DMS153 (cell line): ENCODE measurements at places on chromosomes 1 and 21.
A peak's percentile ranks its signal among the peaks of the same experiment; 100 is the strongest.

DNA sequence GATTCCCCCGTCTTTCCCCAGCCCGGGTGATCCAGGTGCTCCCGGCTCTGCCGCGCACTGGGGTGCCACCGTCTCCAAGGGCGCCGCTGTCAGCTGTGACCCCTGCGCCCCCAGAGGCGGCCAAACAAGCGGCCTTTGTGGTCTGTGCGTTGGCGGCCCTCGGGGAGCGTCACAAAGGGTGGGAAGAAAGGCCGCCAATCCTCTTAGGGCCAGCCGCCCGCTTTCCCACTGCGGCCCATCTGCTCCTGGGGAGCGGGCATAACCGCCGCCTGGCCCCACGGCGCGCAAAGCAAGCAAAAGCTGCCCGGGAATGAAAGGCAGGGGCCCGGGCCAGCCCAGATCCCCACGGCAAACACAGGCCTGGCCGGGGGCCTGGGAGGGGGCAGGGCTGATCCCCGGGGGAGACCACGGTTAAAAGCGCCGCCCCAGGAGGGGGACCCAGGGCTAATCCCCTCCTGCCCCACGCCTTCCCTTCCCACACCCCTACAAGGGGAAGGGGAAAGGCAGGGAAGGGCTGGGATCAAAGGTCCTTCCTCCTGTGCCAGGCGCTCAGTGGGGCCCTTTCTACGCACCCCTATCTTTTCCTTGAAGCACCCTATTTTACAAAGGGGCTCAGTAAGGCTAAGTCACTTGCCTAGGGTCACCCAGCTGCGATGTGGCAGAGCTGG is 24.0 kb downstream of the C1QB start:
- no peak for DNase-seq

DNA sequence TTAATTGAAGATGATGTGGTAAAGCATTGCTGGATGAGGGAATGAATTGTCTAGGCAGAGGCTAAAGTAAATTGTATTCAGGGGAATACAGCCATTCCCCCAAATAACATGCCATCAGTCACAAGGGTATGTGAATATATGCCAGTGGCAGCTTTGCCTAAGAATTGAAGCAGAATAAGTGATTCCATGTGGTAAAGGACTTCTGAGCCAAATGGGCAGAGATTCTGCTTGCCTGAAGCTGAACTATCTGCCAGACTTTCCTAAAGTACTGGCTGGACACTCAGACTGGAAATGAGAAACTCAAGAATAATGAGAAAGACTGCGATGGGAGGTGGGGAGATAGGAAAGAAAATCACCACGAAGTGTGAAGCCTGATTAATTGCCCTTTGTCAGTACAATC is 2.4 kb downstream of the LIX1L start:
- no peak for DNase-seq

DNA sequence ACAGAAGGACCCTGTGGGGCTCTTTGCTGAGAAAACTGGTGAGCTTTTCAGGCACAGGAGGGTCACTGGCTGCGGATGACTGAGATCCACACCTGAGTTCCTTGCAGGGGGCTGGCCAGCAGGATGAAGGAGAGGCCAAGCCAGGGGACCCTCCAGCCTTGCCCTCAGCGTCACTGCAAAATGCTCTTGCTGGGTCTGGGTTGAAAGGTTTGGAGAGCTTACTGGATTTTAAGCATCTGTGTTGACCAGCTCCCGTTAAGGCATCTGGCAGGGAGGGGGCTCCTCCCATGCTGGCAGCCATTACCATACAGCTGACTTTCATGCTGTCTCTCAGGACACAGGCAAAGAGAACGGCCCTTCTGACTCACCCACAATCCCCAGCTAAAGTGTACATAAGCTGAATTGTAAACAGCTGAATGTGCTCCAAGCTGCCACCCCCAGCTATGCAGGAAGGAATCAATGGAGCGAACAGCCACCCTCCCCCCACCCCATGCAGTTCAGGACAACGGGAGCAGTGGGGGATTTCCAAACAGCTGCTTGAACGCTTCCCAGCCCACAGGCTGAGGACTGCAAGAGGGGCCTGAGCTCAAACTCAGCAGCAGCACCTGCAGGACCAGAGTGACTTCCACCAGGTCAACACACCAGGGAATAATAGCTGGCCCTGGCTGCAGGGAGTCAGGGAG is 21.3 kb upstream of the A3GALT2 start:
- peak; percentile 100 for DNase-seq

DNA sequence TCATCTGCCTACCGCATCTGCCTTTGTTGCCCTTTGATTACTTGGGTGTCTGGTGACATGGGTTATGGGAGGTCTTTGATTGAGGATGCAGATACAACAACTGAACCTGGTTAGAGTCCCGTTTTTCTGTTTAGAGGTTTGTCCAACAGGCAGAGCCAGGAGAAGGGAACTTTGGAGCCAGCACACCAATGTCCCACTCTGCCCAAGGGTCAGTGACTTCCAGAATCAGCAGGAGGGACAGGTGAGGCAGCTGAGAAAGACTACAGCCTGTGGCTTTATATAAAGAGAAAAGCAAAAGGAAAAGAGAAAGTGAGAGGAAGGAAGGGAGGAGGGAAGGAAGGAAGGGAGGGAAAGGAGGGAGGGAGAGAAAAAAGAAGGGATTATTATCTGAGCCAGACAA is 101.5 kb upstream of the ZNF644 start:
- no peak for DNase-seq
